Kidney (tissue), 22 donors: ENCODE measurements at places on chromosomes 4 and X. TPM values are rescaled to one million over a fixed set of nuclear protein-coding genes. Genes with fewer than 3 reads are reported as not detected.

Gene USP17L21
- polyA plus RNA-seq: not detected

Gene LRBA
- polyA plus RNA-seq: 20.3 TPM

Gene MEPE
- polyA plus RNA-seq: not detected

Gene NAA11
- polyA plus RNA-seq: not detected

Gene FAM47E
- polyA plus RNA-seq: 15.0 TPM

Gene RHOXF2B
- not detected for polyA plus RNA-seq

Gene MAGEC3
- not detected for polyA plus RNA-seq

Gene IBSP
- polyA plus RNA-seq: not detected

Gene GSX2
- polyA plus RNA-seq: not detected

Gene FOXR2
- polyA plus RNA-seq: not detected

Gene RGS12
- 18.0 TPM for polyA plus RNA-seq

Gene TMPRSS11B
- not detected for polyA plus RNA-seq

Gene ZIC3
- polyA plus RNA-seq: not detected

Gene DDIT4L
- 15.2 TPM for polyA plus RNA-seq

Gene DCX
- not detected for polyA plus RNA-seq

Gene RTL9
- not detected for polyA plus RNA-seq

Gene AFF2
- polyA plus RNA-seq: 0.09 TPM

Gene SOWAHB
- 3.3 TPM for polyA plus RNA-seq

Gene SPATA4
- polyA plus RNA-seq: 0.82 TPM

Gene COL4A6
- polyA plus RNA-seq: 4.1 TPM

Gene GRPR
- not detected for polyA plus RNA-seq

Gene F8
- polyA plus RNA-seq: 15.1 TPM

Gene APLN
- polyA plus RNA-seq: 9.9 TPM

Gene SH3TC1
- polyA plus RNA-seq: 43.1 TPM

Gene VEGFC
- 6.6 TPM for polyA plus RNA-seq

Gene PLS3
- 97.4 TPM for polyA plus RNA-seq

Gene SYTL4
- polyA plus RNA-seq: 10.4 TPM

Gene PABPC5
- 0.26 TPM for polyA plus RNA-seq

Gene F9
- polyA plus RNA-seq: not detected

Gene PDLIM3
- polyA plus RNA-seq: 10.8 TPM

Gene CNGA2
- not detected for polyA plus RNA-seq

Gene SMR3B
- not detected for polyA plus RNA-seq

Gene MAP9
- polyA plus RNA-seq: 6.2 TPM

Gene TLR6
- polyA plus RNA-seq: 0.62 TPM

Gene SPON2
- polyA plus RNA-seq: 16.7 TPM

Gene DCLK2
- polyA plus RNA-seq: 2.6 TPM

Gene CXCL3
- polyA plus RNA-seq: 0.97 TPM

Gene UXT
- 210 TPM for polyA plus RNA-seq

Gene MXRA5
- 4.4 TPM for polyA plus RNA-seq

Gene POF1B
- polyA plus RNA-seq: 0.62 TPM

Gene DIAPH2
- 2.1 TPM for polyA plus RNA-seq
